ENCODE measurements at places on chromosomes 11 and 22.

GRCh38 chr11:35848616-35849015 lies 95.2 kb upstream of the LDLRAD3 start:
- no peak for DNase-seq

DNA sequence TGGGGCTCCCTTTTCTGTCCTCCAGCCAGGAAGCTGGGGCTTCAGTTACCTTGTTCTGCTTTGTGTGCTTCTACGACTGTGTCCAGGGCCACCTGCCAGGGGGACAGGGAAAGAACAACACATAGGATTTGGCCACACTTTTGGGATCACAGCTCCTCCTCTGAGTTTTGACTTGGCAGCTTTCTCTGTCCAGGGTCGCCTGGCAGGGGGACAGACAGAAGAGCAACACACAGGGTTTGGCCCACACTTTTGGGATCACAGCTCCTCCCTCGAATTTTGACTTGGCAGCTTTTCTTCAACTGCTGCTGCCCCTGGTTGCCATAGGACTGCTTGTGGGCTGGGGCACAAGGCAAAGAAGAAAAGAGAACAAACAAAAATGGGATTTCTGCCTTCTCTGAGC lies 19.1 kb downstream of the INCENP start:
- no peak for DNase-seq

GRCh38 chr11:87529486-87529885 lies 491.8 kb downstream of the TMEM135 start:
- DNase-seq, result no peak

- DNase-seq, result no peak
Measured at GRCh38 chr11:82560836-82561235, 172.8 kb downstream of the FAM181B start.

GRCh38 chr11:75245356-75246005 lies 4.9 kb downstream of the TPBGL start:
- no peak for DNase-seq

DNA sequence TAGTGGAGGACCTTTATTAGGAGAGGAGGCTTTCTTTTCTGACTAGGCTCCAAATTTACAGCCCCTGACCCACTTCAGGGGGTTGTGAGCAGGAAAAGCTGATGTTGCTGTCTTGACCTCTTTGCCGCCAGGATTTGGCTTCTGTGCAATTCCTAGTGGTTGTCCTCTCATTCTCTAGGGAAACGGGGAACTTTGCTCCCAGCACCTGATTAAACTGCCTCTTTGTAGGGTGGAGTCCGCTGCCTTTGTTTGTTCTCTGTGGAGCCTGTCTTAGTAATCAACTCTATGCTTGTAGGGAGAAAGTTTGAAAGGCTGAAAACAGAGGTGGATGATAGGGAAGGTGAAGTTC lies 16.3 kb downstream of the CTNND1 start:
- peak; percentile 76 for DNase-seq

DNA sequence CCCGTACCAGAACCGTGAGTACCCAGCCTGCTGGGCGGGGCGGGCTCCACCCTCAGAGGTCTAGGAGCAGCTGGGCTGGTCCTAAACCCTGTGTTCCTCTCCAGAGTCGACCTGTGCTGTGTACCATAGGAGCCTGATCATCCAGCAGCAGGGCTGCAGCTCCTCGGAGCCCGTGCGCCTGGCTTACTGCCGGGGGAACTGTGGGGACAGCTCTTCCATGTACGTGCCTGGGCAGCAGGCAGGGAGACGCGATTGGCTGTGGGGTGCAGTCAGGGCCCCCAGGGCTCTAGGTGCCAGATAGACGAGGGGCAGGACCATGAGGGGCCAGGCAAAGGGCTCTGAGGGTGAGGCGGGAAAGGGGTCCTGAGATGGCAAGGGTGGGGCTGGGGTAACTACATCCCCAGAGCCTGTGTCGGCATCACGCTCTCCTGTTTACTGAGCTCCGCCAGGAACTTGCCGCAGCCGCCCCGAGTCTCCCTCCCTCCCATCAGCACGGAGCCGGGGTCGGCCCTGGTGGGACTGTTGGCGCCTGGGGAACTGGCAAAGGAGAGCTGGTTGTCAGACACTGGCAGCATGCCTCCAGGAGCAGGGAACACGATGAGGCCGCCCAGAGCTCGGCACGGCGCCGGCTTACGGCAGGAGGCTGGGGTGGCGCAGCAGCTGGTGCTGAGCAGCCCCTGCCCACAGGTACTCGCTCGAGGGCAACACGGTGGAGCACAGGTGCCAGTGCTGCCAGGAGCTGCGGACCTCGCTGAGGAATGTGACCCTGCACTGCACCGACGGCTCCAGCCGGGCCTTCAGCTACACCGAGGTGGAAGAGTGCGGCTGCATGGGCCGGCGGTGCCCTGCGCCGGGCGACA lies 22.9 kb upstream of the MUC5B start:
- no peak for DNase-seq

GRCh38 chr11:105392556-105392955 lies 217.3 kb upstream of the GRIA4 start:
- DNase-seq, result no peak

GRCh38 chr11:44564166-44564565 lies 1.3 kb upstream of the CD82 start:
- peak; percentile 15 for DNase-seq

DNA sequence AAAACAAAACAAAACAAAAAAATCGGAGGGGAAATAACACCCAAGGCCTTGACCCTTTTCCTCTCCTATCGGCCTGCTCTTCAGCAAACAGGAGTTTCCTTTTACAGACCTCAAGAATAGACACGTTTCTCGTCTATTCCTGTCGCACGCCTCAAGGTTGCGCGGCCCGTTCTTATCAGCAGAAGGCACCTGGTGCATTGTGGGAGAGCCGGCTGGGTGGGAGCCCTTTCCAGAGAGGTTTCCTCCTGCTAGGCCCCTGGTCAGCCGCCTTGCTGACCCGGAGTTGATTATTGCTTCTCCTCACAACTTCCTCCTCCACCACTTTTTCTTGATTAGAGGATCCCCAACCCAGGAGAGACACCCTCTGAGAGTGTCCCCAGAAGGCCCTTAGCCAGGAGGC lies 497.3 kb downstream of the MIAT start:
- DNase-seq, result no peak

DNA sequence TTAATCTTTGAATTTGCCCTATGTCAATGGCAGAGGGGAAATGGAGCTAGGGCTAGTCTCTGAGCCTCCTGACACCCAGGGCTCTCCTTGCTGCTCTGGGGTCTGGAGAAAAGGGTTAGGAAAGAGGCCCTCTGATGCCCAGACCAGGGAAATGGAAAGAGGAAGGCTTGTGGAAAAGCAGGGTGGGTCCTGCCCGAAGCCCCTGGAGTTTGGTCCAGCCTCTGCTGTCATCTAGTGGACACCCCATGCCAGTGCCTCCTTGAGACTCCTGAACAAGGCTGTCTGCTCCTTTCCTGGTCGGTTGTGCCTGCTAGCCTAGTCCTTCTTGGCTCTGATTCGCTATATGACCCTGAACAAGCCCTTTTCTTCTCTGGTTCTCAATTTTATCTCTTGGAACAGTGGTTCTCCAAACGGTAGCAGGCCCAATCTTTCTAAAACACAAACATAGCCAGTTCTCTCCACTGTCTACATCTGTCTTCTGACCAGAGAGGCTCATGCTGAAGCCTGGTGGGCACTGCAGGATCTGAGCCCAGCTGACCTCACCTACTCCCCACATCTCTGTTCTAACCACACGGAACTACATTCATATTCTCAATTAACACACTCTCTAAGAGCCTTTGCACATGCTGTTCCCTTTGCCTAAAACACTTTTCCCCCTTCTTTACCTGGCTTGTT lies 8.8 kb upstream of the PLA2G3 start:
- DNase-seq, result peak; percentile 84

GRCh38 chr11:120714438-120714837 lies 202.9 kb downstream of the GRIK4 start:
- DNase-seq, result peak; percentile 4

- DNase-seq, result no peak
Measured at GRCh38 chr11:130216221-130216550, 56.6 kb downstream of the ST14 start.

DNA sequence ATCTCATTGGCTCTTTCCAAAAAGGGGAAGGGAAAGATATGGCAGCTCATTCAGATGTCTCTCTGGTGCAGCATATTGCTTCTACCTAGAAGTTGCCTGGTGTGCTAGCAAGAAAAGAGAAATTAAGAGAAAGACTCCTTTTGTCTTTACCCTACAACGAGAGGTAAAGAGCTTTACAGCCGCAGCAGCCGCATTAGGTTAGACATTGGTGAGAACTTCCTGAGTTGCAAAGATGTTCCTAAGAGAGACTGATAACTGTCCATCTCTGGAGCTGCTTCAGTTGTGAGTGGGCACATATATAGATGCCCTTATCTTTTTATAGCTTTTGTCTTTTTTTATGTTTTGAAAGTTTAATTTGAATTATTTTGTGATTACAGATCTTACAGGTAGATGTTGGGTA lies 80.8 kb upstream of the NNMT start:
- DNase-seq, result no peak

GRCh38 chr11:66855574-66856495 lies 1.0 kb upstream of the LRFN4 start:
- peak; percentile 87 for DNase-seq

DNA sequence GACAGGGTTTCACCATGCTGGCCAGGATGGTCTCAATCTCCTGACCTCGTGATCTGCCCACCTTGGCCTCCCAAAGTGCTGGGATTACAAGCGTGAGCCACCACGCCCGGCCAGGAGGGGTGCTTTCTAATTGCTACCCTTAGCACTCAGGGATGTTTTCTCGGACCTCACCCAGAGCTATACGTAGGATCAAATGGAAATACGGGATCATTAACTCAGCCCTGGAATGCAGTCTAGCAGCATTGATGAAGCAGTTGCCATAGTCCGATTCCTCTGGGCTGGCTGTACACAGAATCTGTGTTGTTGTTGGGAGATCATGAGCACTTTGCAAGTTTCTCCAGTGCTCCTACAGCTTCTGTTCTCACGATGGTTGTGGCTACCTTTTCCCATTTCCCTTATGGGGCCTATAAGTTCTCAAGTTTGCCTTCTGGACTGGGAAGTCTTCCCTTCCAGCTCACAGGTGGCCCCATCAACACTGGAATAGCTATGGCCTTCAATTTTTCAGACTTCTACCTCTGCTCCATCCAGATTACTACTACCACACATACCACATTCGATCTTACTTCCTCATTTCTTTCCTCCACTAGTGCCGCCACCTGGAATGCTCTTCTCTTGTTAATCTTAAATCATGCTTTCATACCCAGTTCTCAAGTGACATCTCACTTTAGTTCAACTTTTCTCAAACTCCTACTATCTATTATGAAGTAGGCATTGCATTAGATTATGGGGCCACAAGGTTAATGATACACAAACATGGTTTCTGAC lies 16.1 kb upstream of the PCF11 start:
- no peak for DNase-seq

DNA sequence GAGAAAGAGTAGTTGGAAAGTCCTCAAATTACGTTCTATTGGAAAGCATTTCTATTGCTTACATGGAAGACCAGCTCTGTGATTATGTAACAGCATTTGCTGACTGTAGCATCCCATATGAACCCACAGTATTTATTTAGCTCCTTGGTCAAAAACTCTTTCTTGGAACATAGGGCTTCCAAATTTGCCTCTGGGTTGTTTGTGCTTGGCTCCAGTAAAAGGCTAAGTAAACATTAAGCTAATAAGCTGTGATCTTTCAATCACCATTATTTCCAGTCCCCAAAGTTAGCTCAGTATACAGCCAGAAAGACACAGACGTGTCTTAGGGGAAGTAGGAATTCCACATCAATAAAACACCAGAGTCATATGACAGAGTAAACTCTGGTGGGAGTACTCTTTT lies 668.8 kb downstream of the DLG2 start:
- DNase-seq, result no peak

- DNase-seq, result peak; percentile 52
Measured at GRCh38 chr11:73940801-73941570, 9.8 kb upstream of the DNAJB13 start.

DNA sequence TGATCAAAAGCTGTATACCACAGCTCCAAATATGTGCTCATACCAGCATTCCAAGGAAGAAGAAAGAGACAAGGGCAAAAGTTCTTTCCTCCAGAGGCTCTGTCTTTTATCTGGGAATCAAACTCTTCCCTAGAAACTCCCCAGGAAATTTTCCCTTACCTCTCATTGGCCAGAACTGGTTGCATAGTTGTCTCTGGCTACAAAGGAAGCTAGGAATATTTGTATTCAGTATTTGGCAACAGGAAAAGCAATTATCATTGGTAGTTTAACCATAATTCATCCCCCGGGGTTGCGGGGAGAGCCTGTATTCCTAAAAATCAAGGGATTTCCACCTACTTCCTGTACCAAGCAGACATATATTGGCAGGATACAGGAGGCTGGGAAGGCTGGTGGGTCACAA lies 10.5 kb upstream of the ZFTA start:
- peak; percentile 62 for DNase-seq

GRCh38 chr22:44997060-44997459 lies 12.7 kb downstream of the PHF21B start:
- DNase-seq, result no peak

DNA sequence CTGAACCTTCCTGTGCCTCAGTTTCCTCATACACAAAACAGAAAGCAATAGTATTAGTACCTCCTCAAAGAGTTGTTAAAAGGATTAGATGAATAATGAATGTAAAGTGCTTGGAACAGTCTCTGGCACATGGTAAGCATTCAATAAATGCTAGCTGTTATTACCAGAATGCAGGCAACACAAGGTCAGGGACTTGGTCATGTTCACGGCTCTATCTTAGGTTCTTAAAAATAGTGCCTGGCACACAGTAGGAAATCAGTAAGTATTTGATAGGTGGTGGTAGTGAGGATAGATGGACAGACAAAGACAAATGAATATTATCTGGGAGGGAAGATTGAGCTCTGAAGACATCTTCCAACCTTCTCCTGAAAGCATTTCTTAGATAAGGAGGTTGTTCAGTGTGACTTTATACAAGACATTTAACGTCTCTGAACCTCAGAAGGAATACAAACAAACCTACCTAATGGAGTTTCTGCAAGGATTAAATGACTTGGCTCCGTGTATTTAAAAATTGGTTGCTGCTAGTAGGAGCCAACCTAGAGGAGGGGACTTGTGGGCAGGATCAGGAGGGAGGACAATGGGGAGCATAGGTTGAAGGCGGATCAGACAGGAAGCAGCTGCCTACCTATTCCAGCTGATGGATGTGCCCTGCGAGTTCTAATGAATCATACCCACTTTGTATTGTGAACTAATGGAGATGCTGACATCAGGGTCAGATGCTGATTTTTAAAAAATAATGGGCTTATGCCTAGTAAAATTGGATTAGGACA lies 94.1 kb downstream of the DBX1 start:
- peak; percentile 53 for DNase-seq

- no peak for DNase-seq
Measured at GRCh38 chr22:21070690-21071615, 25.2 kb downstream of the LRRC74B start.

- DNase-seq, result no peak
Measured at GRCh38 chr11:64542172-64543125, 48.6 kb upstream of the SLC22A12 start.

- DNase-seq, result no peak
Measured at GRCh38 chr11:88359541-88359940, 22.0 kb upstream of the CTSC start.

GRCh38 chr11:102676084-102676483 lies 29.5 kb downstream of the MMP27 start:
- no peak for DNase-seq

- no peak for DNase-seq
Measured at GRCh38 chr11:27095059-27095458, 54.4 kb downstream of the BBOX1 start.
